AG08395 (cell line): ENCODE measurements at places on chromosomes 16 and 17.

GRCh38 chr16:64151990-64152767 is 969.7 kb downstream of the CDH11 start:
- DNase-seq, result peak; percentile 51

- no peak for DNase-seq
These were observed 194.1 kb downstream of the GSG1L start for GRCh38 chr16:27869411-27869810.

DNA sequence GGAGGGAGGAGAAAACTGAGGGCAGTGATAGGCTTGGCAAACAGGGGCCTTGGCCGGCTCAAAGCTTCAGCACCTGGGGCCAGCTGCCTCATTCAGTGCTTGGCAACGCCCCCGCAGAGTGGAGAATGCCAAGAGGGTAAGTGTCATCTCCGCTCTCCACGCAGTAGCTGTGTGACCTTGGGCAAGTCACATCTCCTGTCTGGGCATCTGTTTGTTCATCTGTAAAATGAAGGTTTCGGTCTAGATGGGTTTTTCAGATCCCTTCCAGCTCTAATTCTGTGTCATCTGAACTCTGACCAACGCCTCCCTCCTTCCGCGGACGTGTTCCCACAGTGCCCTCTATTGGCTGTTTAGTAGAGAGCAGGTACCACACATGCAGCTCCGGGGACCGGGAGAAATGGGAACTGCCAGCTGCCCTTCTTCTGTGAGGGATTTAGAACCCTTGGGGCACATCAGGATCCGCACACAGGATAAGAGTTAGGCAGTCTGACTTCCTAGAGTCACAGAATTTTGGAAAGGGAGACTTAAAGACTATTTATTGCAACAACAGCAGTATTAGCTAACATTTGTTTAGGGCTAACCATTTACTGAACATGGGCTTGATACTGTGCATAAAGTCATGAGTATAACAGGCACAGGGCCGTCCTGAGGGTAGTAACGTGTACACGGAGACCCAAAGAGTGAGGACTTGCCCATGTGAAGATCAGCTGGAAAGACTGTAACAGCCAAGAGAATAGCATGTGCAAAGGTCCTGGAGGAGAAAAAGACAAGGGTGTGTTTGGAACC is 26.8 kb downstream of the GP2 start:
- peak; percentile 67 for DNase-seq

DNA sequence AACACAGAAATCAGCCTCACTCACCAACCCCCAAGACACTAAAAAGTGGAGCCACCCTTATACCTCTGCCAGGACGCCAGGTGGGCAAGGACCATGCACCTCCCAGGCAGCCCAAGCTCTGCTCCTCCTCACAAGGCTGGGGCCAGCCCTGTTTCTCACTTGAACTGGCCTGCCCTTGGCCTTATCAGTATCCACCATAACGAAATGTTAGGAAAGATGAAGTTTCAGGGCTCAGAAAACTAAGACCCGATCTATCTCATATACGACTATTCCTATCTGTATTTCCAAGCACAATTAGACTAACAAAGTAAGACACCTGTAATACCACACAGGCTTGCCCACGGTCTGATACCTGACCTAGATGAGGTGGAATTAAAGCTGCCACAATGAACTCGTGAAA is 6.9 kb downstream of the FBXO31 start:
- no peak for DNase-seq

DNA sequence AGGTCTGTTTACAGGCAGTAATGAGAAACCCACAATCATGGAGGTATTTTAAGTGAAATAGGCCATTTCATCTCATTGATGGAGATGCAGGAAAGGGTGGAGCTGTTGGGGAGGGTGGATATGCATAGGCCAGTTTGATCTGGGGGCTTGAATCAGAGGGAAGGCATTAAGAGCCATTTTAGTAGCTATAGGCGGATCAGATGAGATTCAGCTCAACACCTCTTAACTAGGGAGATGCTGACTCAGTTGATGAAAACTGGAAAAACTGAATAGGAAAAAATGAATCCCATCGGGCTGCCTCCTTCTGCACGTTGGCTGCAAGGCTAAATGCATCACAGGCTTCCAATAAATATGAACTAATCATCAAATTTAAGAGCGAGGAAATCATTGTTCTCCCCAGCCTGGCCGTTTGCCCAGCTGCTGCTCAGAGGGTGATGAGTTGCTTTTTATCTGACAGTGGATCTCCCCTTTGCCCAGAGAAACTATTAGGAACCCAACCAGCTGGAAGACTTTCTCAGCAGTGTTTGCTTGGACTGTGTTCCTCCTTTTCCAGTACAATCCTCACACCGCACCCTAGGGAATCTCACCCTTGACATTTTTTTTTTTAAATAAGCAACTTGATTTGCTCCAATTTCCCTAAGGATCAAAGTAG is 149.6 kb downstream of the SOX9 start:
- DNase-seq, result peak; percentile 11

- no peak for DNase-seq
These were observed 343.1 kb downstream of the C16orf95 start for GRCh38 chr16:86974120-86974519.

DNA sequence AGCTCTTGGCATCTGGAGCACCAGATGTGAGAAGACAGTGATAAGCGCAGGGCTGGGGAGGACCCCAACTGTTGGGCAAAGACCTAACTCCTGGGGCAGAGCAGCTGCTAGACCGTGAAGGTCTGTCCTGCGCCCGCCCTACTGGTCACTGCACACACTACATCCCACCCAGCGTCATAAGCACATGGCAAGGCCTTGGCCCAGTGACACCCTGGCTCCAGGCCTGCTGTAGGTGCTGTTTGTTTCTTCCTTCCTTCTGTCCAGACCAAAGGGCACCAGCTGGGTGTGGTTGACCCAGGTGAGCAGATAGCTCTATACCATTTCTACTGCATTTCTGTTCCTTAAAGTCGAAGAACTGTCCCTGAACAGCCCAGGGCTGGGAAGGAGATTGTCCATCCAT is 6.4 kb downstream of the TRPV3 start:
- DNase-seq, result no peak

DNA sequence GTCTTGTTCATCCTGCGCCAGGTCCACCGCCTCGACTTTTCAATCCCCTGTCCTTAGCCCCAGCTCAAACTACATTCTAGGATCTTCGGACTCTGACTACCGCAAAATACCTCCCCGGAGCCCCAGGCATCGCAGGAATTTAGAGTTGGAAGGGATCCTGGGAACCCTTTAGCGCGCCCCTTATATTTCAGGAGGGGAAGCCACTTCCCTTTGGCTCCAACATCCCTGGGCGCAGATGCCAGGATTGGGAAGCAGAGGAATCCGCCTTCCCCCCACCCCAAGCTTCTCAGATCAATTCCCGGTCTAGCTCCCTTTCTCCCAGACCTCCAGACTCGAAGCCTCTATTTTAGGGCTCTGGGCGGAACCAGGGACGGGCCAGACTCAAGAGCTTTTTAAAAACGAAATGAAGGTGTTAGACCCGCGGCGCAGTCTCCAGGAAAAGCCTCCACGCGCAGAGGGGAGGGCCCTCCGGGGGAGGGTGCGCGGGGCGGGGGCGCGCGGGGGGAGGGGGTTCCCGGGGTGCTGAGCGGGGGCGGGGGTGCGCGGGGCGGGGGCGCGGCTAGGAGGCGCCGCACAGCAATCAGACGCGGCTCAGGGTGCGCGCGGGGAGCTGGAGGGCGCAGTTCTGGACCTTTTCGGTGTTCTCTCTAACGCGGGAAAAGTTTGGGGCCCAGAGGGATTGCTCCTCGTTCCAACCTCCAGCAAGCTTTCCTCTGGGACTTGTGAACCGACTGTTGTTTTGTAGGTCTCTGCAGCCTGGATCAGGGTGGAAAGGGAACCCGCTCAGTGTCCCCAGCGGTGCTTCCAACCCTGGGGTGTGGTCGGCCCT is 1.6 kb downstream of the AHSP start:
- peak; percentile 67 for DNase-seq

GRCh38 chr17:40253565-40253964 is 34.1 kb upstream of the CDC6 start:
- no peak for DNase-seq

DNA sequence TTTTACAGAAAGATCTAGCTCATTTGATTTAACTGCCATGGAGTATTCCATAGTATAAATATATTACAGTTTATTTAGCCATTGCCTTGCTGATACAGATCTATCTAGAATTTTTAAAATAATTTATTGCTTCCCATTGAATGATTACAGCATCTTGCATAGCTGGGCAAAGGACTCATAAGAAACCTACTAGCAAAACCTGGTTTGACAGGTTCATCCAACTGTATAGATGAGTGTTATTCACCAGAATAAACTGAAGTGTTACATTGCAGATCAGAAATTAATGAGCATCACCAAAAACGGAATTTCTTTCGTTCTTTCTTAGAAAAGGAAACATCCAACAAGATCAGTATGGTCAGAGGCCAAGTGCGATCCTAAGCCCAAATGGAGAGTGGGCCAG is 202.2 kb upstream of the CACNG5 start:
- DNase-seq, result no peak

GRCh38 chr17:12187658-12188057 is 167.0 kb downstream of the MAP2K4 start:
- DNase-seq, result no peak

GRCh38 chr17:55416470-55417052 is 5.1 kb downstream of the MMD start:
- DNase-seq, result no peak

- no peak for DNase-seq
These were observed 9.5 kb upstream of the PAM16 start for GRCh38 chr16:4360538-4361021.

DNA sequence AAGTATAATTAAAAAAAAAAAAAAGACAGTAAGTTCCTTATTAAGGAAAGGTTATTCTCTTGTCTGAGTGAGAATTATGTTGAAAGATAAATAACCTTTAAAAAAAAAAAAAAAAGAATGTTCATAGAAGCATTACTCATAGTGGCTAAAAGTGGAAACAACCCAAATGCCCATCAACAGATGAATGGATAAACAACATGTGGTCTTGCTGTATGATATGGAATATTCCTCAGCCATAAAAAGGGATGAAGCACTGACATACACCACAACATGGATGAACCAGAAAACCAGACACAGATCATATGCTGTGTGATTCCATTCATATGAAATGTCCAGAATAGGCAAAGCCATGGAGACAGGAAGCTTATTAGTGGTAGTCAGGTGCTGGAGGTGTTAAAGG is 9.2 kb upstream of the CCNF start:
- no peak for DNase-seq

DNA sequence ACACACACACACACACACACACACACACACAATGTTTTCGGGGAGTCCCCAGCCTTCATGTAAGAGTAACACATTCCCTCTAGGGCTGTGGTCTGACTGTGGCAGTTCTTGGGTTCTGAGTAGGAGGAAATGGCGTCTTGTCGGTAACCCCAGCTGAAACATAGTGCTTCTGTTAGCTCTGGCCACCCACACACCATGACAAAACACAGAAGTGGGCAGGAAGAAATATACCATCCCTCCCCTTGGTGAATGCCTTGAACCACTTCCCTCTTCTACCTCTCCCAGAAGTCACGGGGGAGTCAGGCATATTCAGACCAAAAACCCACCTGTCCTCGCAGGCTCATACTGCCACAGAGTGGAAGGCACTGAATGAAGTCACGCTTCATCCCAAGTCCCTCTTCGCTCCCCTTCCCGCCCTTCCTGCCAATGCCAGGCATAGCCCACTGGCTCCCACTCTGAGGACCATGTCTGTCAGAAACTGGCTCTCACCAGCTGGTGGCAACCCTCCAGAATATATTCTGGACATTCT is 11.5 kb downstream of the SLC35B1 start:
- no peak for DNase-seq

- no peak for DNase-seq
These were observed 217.5 kb downstream of the SOX9 start for GRCh38 chr17:72338304-72338703.

GRCh38 chr17:10226930-10227695 is 28.7 kb upstream of the GAS7 start:
- DNase-seq, result peak; percentile 57

DNA sequence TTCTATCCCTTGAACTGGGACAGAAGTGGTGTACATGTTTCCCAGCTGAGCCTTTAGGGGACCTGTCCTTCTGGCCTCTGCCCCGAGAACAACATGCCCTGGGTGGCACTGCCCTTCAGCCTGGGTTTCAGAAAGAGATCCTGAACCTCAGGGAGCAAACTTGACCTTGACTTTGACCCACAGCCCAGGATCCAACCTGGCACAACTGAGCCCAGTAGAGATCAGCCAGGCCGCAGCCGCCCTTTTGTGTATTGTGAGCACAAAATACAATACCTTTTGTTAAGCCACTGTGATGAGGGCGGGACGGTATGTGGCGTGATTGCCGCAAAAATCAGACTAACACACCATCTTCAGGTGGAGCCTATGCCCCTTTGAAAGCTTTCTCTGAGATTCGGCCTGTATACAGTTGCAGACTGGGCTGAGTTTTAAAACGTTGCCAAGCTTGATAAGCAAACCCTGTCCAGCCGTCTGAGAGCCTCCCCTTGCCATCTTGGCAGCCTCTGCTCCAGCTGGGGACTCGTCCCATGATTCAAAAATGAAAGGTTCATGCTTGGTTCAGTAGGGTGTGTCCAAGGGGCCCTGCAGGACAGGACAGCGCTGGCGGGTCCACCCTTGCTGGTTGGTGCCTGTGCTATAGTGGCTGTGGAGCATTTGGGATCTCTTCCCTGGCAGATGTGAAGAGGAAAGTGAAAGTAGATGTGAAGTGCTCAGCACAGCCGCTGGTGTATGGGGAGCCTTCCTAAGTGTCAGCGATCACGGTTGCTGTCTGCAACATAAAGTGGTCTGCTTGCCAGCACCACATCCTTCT is 40.3 kb downstream of the FOXL1 start:
- DNase-seq, result no peak

GRCh38 chr17:51427856-51428255 is 167.5 kb downstream of the UTP18 start:
- no peak for DNase-seq

- DNase-seq, result no peak
These were observed 281.4 kb downstream of the CPPED1 start for GRCh38 chr16:12522334-12522733.

- DNase-seq, result no peak
These were observed 35.0 kb downstream of the PSME3IP1 start for GRCh38 chr16:57150682-57151330.

DNA sequence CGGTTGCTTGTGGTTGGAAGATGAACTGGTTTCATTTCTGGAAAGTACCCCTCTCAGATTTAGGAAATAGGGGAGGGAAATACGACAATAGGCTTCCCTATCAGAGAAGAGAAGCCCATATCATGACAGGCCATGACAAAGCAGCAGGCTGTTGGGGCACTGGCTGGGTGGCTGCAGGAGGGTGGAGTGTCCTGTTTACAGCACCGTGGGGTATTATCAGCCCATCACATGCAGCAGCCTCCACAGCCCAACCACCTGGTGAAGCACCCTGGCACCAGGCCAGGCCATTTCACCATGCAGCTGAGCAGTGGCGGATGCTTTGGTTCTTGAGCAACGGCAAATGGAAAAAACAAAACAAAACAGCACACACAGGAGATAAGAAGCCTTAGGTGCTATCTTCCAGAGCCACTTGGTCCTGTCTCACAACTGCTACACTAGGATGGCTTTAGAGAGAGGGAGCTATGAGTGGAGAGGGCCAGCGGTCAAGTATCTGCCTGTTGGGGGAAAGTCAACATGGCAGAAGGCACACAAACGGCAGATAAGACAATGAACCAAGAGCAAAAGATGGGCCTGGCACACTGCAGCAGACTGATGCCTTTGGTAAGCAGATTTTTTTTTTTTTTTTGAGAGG is 24.2 kb downstream of the FAM117A start:
- no peak for DNase-seq
